ENCODE measurements at places on chromosomes 12 and 14.

- no peak for DNase-seq
Observed at GRCh38 chr14:91708795-91709194, 23.1 kb downstream of the CATSPERB start.

GRCh38 chr12:12445165-12445881 lies 88.4 kb downstream of the BORCS5 start:
- no peak for DNase-seq

DNA sequence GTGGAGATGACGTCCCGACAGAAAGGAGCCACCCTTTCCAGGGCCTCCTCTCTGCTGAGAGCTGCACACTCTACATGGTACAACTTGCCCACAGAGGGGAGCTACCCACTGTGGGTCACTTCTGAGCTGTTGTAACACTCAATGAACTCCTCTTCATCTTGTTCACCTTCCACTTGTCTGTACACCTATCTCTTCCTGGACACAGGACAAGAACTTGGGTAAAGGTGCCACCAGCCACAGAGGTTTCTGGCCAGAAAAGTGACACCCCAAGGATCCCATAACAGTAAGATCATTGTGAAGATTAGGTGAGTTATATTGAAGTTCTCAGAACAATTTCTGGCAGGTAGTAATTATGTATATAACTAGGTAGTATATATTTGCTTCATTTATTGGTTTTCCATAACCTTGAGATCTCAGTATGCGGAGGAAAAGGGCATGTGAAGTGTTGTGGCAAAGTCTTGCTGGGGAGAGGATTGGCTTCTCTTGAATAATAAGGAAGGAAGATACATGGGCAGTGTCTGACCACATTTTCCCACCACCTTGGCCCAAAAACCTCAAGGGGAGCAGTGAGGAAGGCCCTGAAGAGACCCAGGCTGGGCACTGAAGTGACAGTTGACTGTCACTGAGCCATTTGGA lies 34.2 kb downstream of the KRT76 start:
- no peak for DNase-seq

DNA sequence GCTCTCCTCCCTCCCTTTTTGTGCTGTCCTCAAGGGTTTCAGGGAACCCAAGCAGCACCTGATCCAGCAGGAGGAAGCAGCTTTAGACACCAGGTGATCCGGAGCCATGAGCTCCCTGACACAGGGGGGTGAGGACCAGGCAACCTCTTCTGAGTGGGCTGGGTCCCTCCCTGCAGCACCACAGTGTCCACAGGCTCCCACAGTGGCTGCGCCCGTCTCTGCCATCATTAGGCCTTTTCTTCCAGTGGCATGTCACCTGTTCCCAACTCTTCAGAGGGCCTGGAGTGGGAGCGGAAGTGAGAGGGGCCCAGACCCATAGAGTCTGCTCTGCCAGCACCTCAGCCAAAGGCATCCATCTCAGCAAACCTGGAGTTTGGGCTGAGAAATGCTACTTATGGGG lies 421 bp upstream of the KRT76 start:
- no peak for DNase-seq

- DNase-seq, result no peak
Observed at GRCh38 chr12:64808110-64808509, 16.3 kb upstream of the TBC1D30 start.

All from EL (cell line).